ENCODE measurements at places on chromosomes 4 and X.

DNA sequence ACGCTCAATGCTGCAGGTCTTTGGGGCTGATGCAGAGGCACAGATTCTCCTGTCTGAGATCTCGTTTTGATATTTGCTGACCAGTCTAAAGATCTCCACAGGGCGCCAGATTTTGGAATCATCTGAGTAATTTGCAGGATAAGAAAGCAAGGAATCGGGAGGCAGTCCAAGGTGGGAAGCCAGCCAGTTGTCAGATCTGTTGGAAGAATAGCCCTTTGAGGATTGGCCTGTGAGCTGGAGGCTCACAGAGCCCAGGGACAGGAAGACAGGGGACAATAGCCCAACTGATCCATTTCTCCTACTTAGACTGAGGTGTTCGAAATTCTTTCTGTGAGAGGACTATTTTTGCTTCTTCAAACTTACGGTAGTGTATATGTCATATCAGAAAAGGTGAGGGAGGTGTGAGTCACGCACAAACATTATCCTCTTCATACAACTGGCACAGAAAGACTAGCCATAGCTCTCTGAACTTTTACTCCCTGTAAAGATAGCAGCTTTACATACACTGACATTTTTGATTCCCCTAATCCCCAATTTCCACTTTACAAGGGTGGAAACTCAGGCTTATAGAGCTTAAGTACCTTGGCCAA, 8.8 kb downstream of the DIPK2B start:
- DNase-seq: no peak

DNA sequence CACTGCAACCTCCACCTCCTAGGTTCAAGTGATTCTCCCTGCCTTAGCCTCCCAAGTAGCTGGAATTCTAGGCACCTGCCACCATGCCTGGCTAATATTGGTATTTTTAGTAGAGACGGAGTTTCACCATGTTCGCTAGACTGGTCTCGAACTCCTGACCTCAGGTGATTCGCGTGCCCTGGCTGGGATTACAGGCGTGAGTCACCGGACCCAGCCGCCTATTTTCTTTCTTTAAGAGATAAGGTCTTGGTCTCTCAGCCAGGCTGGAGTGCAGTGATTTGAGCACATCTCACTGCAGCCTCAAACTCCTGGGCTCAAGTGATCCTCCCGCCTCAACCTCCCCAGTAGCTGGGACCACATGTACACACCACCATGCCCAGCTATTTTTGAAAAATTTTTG, 166.5 kb downstream of the DHRSX start:
- DNase-seq: no peak

- DNase-seq: no peak
Observed at GRCh38 chr4:186554539-186554913, 841 bp downstream of the MTNR1A start.

DNA sequence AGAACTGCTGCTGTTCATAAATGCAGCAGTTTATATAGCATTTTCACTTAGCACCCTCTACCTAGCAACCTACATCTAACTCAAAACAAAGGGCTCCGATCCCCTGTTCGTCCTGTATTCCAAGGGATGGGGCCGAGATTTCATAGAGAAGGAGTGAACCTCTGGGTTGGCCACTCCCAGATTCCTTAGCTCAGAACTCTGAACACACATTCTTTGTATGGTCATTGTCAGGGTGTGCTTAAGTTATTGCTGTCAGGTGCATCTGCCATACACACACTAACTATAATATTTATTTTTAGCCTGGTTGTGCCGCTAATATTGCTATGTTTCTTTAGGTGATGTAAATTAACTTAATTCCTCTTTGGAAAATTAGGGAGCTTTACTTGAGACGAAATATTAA, 47.7 kb upstream of the AADAT start:
- DNase-seq: no peak

DNA sequence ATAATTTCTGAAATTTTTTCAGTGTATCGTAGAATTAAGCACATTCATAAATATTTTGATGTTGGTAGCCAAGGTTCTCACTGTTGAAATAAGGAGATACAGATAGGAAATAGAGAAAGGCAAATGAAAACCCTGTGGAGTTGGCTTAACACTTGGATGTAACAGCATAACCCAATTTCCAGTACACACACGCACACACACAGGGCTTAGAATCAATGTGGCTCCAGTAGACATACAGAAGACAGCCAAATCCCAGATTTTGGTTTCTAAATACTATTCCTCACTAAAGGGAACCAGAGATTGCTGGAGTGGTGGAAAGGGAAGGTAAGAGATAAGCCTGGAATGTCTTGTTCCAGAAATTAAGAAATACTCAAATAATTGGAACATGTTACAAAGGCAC, 54.4 kb downstream of the SMAD1 start:
- no peak for DNase-seq

- no peak for DNase-seq
Observed at GRCh38 chr4:182832352-182833120, 84.7 kb downstream of the DCTD start.

DNA sequence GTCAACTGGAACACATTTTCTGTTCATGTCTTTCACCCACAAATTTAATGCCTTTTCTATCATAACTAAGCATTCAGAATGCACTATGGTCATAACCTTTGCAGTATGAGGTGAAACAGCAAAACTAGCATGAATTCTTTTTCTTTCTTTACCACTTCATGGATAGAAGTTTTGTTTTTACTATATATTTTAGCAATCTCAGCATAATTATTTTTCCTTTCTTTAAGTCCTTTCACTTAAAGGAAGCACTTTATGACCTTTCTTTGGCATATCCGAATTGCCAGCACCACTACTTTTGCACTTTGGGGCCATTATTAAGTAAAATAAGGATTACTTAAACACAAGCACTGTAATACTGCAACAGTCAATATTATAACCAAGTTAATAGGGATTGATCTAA, 115.1 kb upstream of the DKK2 start:
- no peak for DNase-seq

DNA sequence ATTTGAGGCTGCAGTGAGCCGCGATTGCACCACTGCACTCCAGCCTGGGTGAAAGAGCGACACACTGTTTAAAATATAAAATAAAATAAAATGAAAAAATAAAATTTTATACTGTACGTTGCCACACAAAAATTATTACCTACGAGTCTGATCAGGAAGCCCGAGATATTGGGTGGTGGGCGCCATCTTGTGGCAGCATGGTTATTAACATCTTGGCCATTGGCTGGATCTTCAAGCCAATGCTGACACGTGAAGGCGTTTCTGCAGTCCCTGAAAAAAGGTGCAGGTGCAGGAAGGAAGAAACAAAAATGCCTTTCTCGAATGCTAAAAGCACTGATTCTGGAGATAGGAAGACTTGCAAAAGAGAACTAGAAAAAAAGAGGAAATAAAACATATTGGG, 4.9 kb upstream of the TLR8 start:
- peak; percentile 66 for DNase-seq

GRCh38 chr4:39043058-39043860, 11.1 kb upstream of the TMEM156 start:
- DNase-seq: no peak

- no peak for DNase-seq
Observed at GRCh38 chr4:177802661-177803060, 360.4 kb upstream of the AGA start.

DNA sequence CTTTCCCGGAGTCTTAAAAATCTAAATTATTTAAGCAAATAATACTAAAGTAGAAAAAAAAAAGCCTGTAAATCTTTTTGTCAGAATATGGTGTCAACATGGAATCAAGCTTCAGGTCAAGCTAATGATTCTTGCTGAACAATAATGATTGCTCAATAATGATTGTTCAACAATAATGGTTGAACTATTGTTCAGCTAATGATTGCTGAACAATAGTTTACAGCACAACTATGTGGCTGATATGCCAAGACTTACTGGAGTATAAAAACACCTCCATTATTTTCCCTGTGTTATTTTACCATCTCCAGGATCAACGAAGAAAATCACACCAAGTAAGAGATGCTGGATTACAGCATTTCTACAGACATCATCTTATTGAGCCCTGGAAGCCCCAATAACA, 35.1 kb upstream of the SMIM31 start:
- DNase-seq: no peak

DNA sequence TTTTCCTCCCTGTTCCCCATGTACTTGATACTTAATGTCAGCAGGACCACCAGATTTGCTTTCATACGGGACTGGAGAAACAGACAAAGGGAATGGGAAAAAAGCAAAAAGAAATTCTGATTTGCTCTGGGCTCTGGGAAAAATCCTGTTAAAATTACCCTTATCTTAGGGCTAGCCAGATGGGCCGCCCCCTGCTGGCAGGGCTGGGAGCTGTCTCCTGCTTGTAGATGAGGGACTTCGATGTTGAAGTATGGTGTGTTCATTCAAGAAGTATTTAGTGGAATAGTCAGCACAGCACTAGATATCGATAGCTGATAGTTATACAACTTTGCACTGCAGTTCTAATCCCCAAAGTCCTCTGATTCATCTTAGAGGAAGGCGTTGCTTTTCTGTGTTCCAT, 45.8 kb downstream of the BCORL1 start:
- peak; percentile 51 for DNase-seq

DNA sequence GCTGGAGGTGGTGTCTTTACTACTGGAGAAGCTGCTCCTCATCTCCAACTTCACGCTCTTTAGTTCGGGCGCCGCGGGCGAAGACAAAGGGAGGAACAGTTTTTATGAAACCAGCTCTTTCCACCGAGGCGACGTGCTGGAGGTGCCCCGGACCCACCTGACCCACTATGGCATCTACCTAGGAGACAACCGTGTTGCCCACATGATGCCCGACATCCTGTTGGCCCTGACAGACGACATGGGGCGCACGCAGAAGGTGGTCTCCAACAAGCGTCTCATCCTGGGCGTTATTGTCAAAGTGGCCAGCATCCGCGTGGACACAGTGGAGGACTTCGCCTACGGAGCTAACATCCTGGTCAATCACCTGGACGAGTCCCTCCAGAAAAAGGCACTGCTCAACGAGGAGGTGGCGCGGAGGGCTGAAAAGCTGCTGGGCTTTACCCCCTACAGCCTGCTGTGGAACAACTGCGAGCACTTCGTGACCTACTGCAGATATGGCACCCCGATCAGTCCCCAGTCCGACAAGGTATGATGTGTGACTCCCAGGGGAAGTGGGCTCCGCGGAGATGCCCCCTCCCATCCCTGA, 634 bp downstream of the LRAT start:
- no peak for DNase-seq

GRCh38 chr4:151770154-151770553, 9.3 kb upstream of the GATB start:
- DNase-seq: no peak

DNA sequence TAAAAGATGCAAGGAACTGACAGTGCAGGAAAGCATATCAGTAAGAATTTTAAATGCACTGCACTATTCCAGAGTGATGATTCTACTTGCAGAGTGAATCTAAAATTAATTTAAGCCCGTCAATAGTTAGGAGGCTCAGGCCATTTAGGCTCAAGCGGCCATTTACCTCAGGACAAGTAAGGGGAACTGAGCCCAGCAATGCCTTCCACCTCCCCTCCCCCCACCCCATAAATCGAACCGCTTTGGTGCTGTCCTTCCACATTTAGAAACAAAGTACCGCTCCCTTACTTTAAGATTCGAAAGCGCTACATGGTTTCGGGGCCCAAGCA, 665 bp downstream of the RBM41 start:
- no peak for DNase-seq

DNA sequence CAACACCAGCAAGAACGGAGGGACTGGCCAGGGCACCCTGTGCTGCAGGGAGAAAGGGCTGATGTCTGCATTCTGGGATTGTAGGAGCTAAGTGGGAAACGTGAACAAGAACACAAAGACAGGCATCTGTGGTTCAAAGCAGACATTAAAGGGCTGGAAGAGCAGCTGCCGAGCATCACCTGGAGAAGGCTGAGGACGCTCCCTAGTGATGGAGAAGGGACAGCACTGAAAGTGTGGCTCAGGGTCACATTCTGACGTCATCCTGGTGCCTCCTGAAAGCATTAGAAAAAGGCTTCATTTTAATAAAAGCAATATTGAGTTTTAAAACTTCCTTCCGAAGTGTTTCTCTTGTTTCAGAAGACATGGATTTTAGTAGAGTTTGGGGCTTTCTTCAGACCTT, 62.3 kb downstream of the CLDN22 start:
- DNase-seq: no peak

DNA sequence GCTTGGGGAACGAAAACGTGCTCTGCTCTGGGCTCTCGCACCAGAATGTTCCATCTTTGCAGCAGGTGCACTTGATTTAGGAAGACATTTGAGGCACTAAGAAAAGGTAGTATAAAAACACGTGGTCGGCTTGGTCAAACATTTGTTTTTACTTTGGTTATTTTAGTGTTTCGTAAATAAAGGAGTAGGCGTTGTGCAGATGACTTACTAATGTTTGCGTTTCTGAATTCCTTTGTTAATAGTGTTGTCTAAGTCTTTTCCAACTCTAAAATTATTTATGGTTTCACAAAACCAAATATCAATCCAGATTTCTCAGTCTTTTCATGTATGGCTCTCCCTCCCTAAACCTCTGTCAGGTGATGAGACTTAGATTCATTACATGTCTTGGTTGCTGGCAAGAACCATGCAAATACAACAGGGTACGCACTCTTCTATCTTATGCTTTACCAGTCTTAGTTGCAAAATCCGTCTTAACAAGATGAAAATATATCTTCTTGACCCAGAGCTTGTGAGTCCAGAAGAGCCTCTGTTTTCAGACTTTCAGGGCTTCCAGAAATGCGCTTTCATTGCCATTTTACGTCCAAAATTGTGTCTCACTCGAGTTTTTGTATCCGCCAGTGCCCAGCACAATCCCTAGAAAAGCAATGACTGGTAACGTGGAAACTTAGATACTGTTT, 686 bp downstream of the MTHFD2L start:
- DNase-seq: no peak

- no peak for DNase-seq
Observed at GRCh38 chr4:73098713-73099112, 29.2 kb upstream of the COX18 start.

- DNase-seq: no peak
Observed at GRCh38 chrX:65686236-65686635, 18.8 kb downstream of the MSN start.

GRCh38 chr4:158802914-158803313, 34.1 kb downstream of the FNIP2 start:
- no peak for DNase-seq

DNA sequence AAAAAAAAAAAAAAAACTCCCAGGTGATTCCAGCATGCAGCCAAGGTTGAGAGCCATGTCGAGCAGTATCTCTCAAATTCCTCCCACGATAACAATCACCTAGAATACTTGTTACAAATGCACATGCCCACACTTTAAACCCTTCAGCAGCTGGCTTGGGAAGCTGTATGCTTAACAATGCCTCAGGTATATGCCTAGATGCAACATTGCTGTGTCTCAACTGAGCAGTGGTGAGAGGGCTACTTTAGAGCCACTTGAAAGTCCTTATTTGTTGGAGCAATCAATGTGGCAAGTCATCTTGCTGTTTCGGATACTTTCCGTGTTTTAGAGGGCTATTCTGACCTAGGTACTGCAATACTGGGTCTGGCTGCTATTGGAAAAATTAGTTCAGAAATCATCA, 487.4 kb downstream of the INPP4B start:
- no peak for DNase-seq

DNA sequence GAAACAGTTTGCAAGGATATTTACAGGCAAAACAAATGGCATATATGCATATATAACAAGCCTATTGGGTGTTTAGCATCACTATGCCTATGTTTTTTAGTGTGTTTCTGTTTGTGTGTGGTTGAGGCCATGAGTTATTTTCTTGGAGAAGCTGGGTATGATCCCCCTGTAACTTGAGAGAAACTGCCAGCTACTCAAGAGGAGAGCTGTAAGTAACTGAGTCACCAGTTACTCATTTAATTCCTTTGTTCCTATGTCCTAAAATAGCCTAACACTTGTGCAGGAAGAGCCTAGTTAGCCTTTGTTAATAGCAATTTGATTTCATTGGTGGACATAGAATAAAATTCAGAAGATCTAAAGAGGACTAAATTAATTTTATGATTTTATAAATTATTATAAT, 79.1 kb downstream of the PWWP3B start:
- DNase-seq: no peak
